ENCODE measurements at places on chromosomes 3 and 15.

- no peak for DNase-seq
These were observed 13.5 kb downstream of the TARS3 start for GRCh38 chr15:101710806-101711205.

- DNase-seq = no peak
These were observed 6.6 kb upstream of the BCL2L10 start for GRCh38 chr15:52118969-52119749.

DNA sequence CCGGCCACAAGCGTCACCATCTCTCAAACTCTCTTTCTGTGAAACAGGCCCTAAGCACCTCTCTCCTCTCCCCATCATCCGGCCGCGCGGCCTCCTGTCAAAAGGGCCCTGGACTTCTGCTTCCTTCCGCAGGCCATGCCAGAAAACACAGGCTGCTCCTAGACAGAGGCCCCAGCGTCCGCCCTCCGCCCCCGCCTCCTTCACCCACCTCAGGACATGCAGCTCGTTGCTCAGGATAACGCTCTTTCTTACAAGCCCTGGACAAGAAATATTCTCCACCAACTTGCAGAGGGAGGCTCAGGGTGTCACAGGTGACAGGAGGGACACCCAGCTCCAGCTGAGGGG lies 212.0 kb downstream of the XXYLT1 start:
- no peak for DNase-seq

- DNase-seq = no peak
These were observed 1223.2 kb downstream of the OTOL1 start for GRCh38 chr3:162719684-162720341.

- no peak for DNase-seq
These were observed 43.6 kb upstream of the TNIK start for GRCh38 chr3:171503817-171504216.

GRCh38 chr3:61530355-61530754 lies 31.0 kb upstream of the PTPRG start:
- DNase-seq = peak; percentile 67
